ENCODE measurements at places on chromosomes 5 and 9.

DNA sequence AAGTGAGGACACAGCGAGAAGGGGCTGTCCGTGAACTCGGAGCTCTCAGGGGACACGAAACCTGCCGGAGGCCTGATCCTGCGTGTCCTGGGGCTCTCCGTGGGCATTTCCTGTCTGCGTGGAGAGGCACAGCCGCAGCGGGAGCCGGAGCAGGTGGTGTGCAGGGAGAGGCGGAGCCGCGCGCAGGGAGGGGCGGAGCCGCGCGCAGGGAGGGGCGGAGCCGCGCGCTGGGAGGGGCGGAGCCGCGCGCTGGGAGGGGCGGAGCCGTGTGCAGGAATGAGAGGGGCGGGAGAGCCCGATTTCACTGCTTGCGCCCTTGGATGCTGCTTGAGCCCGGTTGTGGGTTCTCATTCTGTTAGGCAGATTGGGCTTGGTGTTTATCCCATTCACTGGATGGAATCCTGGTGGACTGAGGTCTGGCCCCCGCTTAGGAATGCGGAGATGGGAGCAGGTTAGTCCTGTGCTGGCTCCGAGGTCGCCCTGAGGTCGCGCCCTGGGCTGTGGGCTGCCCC lies 26.7 kb downstream of the NDUFS6 start:
- DNase-seq: no peak

- no peak for DNase-seq
These were observed 73.4 kb downstream of the ESM1 start for GRCh38 chr5:54912021-54912420.

DNA sequence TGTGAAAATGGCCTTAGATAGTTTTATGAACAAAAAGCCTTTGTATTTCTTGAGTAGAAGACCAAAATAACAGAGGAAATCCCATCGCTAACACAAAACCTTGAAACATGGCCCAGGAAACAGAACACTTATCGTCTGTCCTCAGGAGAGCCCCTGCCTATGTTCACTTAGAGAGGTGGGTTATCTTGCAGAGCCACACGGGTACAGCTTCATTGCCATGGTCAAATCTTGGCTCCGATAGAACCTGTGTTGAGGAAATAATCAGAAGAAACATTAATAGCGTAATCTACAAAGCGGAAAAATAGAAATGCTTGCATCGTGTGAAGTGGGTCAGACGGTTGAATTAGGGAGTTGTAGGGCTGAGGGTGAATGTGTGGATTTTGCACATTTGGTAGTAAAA lies 216.1 kb downstream of the MAST4 start:
- no peak for DNase-seq

GRCh38 chr5:68285851-68286611 lies 70.5 kb downstream of the PIK3R1 start:
- peak; percentile 24 for DNase-seq

DNA sequence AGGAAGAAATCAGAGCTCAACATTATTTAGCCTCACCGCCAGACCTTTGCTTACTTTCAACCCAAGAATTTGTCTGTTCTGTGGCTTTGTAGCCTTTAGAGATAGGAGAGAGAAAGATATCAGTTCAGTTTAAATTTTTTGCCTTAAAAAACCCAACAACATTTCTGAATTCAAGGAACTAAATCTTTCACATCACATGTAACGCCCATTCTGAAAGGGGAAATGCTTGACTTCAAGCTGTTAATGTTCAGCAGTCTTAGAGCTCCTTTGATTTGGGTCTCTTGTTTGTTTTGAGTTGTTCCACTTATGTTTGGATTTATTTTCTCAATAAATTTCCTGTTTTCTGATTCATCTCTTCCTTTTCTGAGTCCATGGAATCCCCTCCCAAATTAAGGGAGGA lies 294.5 kb downstream of the ARHGAP26 start:
- no peak for DNase-seq

DNA sequence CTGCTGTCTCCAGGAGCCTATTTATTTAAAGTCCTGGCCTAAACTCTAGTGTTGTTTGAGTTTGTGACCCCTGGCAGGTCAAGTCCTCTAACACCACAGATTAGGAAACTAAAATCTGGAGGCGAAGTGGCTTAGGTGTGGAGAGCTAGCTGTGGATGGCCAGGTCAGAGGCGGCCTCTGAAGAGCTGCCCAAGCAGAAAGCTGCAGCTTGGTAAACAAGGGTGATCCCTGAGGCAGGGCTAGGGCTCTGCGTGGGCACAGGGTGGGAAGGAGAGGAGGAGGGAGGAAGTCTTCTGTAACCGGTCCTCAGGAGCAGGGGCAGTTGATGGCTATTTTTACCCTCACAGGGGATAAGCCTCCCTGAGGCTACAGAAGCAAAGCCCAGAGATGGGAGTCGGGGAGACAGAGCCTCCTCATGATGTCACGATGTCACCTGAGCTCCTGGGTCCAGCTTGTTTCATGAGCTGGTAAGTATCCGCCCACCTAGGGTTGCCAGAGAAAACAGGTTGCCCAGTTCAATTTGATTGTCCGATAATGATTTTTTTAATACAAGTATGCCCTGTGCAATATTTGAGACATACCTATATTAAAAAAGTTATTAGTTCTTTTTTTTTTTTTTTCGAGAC lies 25.9 kb upstream of the BOD1 start:
- no peak for DNase-seq

DNA sequence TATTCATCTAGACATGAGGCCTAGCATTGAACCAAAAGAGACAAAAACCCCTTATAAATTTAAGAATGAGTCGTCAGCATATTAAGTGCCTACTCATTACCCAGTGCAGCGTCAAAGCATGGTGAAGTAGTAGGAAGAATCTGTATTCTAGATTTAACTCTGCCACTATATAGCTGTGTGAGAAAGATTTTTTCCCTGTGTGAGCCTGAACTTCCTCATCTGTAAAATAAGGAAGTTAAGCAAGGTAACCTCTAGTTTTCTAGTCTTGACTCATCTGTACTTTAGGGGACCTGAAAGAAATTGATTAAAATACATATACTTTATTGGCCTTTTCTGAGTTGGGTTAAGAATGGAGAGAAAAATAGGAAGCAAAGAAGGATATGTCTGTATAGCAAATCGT lies 82.1 kb upstream of the RUSC2 start:
- no peak for DNase-seq

DNA sequence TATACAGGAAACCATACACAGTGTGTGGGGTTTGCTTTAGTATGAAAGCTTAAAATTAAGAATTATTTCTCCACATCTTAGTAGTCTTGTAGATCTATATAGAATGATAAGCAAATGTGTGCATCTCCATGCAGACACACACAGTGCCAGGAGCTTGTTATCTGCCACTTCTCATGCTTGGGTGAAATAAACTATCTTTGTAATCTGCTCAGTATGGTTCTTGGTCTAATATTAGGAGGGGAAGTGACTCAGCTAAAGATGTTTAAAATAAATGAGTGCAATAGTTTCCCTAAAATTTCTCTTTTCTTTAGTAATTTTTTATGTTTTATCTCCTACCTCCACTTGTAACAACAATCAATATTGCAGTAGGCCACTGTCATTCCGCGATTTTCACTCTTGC lies 689.6 kb downstream of the TAF11L14 start:
- no peak for DNase-seq

Data from stimulated activated CD4-positive, alpha-beta T cell treated with anti-CD3 and anti-CD28 coated beads, Interleukin-1b, Interleukin-23, amount 100 ng/mL, for 4 hours (primary cell).